ENCODE measurements at places on chromosomes 6 and 20.

GRCh38 chr6:11263291-11263775 is 30.9 kb upstream of the NEDD9 start:
- H3K4me1 ChIP-seq, result peaks cover 2% of the 10 kb centered on the region
- peak overlapping the region; percentile 16 for H3K27ac ChIP-seq
- peak; percentile 55 for DNase-seq
- H3K4me3 ChIP-seq, result no peak overlapping the region

GRCh38 chr6:32183483-32184083 is 470 bp downstream of the AGER start:
- H3K27me3 ChIP-seq, result no peaks in the 10 kb centered on the region
- no peak overlapping the region for H3K4me3 ChIP-seq
- H3K4me1 ChIP-seq, result peaks cover 3% of the 10 kb centered on the region

DNA sequence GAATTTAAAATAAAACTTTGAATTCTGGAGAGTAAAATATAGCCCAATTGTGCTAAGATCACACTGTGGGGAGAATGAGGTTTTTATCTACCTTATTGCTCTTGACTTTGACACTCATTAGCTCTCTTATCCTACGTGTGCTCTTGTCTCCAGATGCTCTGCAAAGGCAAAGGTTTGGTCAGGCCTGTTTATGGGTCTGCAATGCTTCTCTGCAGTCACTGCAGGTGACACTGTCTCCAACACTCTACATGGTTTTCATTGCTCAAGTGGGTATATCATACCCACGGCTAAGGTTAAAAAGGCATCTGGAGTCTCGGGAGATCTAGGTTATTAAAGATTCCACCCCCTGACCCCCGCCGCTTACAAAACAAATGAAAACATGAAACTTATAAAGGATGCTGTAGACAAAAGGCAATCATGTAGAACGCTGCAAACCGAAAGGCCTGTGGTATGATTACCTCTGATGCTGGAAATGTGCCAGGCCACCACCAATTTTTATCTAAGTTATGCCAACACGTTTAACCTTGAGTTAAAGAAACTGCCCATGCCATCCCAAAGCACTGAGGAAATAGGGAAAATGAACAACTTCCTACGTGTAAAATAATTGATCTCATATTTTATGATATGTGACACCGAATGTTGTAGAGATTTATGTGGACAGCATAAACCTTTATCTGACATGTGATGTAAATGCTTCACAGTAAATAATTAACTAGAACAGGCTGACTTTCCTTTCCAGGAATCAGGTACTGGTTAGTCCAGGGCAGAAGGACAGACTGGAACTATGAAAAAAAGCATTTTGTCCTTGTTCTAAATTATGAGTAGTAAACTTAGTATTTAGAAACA is 238.2 kb upstream of the NOX3 start:
- no peaks in the 10 kb centered on the region for H3K36me3 ChIP-seq
- no peak overlapping the region for H3K27ac ChIP-seq
- no peaks in the 10 kb centered on the region for H3K27me3 ChIP-seq
- DNase-seq, result no peak

- no peak for DNase-seq
- H3K27ac ChIP-seq, result no peak overlapping the region
- H3K4me1 ChIP-seq, result no peaks in the 10 kb centered on the region
- H3K4me3 ChIP-seq, result no peak overlapping the region
- no peaks in the 10 kb centered on the region for H3K36me3 ChIP-seq
Observed at GRCh38 chr20:5881703-5882102, 68.6 kb downstream of the TRMT6 start.

GRCh38 chr6:68364271-68364805 is 270.7 kb upstream of the ADGRB3 start:
- no peaks in the 10 kb centered on the region for H3K36me3 ChIP-seq
- DNase-seq, result no peak
- no peaks in the 10 kb centered on the region for H3K27me3 ChIP-seq
- no peaks in the 10 kb centered on the region for H3K4me1 ChIP-seq

DNA sequence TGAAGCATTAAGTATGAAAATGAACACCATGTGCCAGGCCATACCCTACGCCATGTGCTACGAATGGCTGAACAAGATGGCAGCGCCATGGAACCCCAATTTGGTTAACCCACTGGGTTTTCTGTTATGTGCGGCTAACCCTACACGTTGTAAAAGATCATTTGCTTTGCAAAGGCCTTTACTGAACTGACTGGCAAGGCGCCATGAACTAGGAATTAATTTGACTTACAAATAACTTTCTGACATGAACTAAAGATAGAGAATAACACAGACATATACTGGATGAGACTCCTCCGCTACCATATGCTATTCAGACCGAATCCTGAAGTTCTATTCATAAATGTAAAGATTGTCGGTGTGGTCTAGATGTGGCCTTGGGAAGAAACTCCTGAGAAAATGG is 3.9 kb downstream of the CNKSR3 start:
- no peaks in the 10 kb centered on the region for H3K36me3 ChIP-seq
- peaks cover 10% of the 10 kb centered on the region for H3K4me1 ChIP-seq
- no peak for DNase-seq
- no peak overlapping the region for H3K4me3 ChIP-seq
- no peak overlapping the region for H3K27ac ChIP-seq
- H3K27me3 ChIP-seq, result no peaks in the 10 kb centered on the region

- peak; percentile 32 for DNase-seq
- H3K27ac ChIP-seq, result no peak overlapping the region
- no peaks in the 10 kb centered on the region for H3K27me3 ChIP-seq
- H3K4me3 ChIP-seq, result peak overlapping the region; percentile 50
- H3K4me1 ChIP-seq, result peaks cover 7% of the 10 kb centered on the region
Observed at GRCh38 chr20:380763-381580, 412 bp downstream of the TRIB3 start.
